ENCODE measurements at places on chromosomes 16 and 17. TPM values are rescaled to one million over a fixed set of nuclear protein-coding genes. Genes with fewer than 3 reads are reported as not detected.

The RNF222 gene
- total RNA-seq: not detected

The SDR42E1 gene
- 1.4 TPM for total RNA-seq

The MT3 gene
- 32.5 TPM for total RNA-seq

The TBC1D3E gene
- not detected for total RNA-seq

The KRTAP9-2 gene
- total RNA-seq: not detected

The LGALS9C gene
- total RNA-seq: not detected

The CFAP119 gene
- total RNA-seq: 11.2 TPM

The SLC6A4 gene
- total RNA-seq: 36.0 TPM

The SCARF1 gene
- total RNA-seq: 10.7 TPM

The CD300LB gene
- not detected for total RNA-seq

The ZNF629 gene
- 24.2 TPM for total RNA-seq

The SDR42E2 gene
- not detected for total RNA-seq

The GNG13 gene
- total RNA-seq: 0.30 TPM

The WSCD1 gene
- 24.1 TPM for total RNA-seq

GRCh38 chr16:47463771-47464624, 2.9 kb downstream of the PHKB start:
- no peak overlapping the region for H3K4me3 ChIP-seq
- peaks cover 11% of the 10 kb centered on the region for H3K4me1 ChIP-seq
- no peaks in the 10 kb centered on the region for H3K36me3 ChIP-seq

DNA sequence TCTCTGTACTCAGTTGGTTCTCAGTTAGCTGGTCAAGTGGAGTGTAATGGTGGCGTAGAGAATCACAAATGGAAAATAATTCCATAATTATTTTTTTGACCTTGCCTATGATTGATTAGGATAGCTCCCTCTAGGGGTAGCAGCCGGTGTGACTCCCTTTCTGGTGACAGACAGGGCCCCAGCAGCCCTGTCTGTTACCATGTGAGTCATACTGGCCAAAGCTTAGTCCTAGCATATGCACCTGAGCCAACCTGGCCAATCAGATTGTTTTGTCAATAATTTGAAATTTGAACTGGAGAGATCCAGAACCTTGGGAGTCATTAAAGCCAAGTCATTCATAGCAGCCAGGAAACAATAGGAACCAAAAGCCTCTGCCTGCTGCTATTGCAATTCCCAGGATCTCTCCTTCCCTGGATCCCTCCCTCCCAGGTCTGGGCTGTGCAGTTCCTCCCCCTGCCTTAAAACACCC, 5.6 kb downstream of the PNPO start:
- H3K4me1 ChIP-seq: peaks cover 33% of the 10 kb centered on the region
- no peaks in the 10 kb centered on the region for H3K27me3 ChIP-seq
- H3K27ac ChIP-seq: no peak overlapping the region

DNA sequence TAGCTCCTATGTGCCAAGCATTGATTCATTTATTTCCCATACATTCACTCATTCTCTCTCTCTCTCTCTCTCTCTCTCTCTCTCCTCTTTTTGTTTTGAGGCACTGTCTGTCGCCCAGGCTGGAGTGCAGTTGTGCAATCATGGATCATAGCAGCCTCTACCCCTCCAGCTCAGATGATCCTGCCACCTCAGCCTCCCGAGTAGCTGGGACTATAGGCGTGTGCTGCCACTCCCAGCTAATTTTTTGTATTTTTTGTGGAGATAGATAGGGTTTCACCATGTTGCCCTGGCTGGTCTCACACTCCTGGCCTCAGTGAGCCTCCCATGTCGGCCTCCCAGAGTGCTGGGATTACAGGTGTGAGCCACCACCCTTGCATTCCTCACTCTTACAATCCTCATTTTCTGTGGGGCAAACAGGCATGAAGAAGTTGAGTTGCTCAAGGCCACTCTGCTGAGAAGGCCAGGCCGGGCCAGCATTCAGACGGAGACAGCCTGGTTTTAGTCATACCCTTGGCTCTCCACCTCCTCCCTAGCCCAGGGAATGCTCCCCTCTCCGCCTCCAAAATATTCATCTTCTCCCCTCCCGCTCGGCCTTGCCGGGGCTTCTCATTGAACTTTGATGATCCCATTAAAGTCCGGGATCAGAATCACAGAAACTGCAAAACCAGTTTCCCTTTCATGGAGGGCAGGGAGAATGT, 765 bp upstream of the PRM2 start:
- no peaks in the 10 kb centered on the region for H3K36me3 ChIP-seq
- no peak for DNase-seq
- H3K4me1 ChIP-seq: peaks cover 19% of the 10 kb centered on the region

DNA sequence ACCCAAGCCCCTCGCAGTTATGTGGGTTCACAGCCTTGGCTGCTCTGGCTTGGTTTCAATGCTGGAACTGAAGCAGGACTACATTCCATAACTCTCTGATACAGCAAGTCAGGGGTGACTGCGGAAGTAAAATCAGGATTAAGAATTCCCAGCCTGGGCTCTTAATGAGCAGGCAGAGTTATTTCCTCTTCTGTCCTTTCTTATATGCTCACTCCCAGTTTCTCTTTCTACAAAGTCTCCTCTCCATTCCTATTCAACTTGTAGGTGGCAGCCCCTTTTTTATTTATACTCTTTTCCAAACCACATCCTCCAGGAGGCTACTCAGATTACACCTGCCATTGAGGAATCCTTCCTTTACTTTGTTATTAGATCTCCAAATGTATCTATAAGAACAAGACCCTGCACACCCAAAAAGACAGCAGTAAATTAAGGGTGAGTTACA, 40.3 kb downstream of the HOXB1 start:
- no peak overlapping the region for H3K4me3 ChIP-seq
- no peaks in the 10 kb centered on the region for H3K27me3 ChIP-seq
- peaks cover 21% of the 10 kb centered on the region for H3K4me1 ChIP-seq
- H3K36me3 ChIP-seq: no peaks in the 10 kb centered on the region

GRCh38 chr16:85901773-85902365, 2.9 kb downstream of the IRF8 start:
- H3K4me1 ChIP-seq: peaks cover 10% of the 10 kb centered on the region
- DNase-seq: no peak
- peaks cover 32% of the 10 kb centered on the region for H3K27me3 ChIP-seq
- no peak overlapping the region for H3K4me3 ChIP-seq
- H3K36me3 ChIP-seq: no peaks in the 10 kb centered on the region

- H3K27ac ChIP-seq: no peak overlapping the region
- H3K4me3 ChIP-seq: no peak overlapping the region
- peaks cover 2% of the 10 kb centered on the region for H3K36me3 ChIP-seq
- no peak for DNase-seq
- H3K4me1 ChIP-seq: peaks cover 36% of the 10 kb centered on the region
Measured at GRCh38 chr17:7380321-7380720, 568 bp upstream of the TNK1 start.

GRCh38 chr17:48499735-48500434, 30.9 kb downstream of the HOXB1 start:
- H3K27ac ChIP-seq: peak overlapping the region; percentile 22
- no peaks in the 10 kb centered on the region for H3K27me3 ChIP-seq
- no peaks in the 10 kb centered on the region for H3K36me3 ChIP-seq
- H3K4me1 ChIP-seq: no peaks in the 10 kb centered on the region

- H3K27ac ChIP-seq: no peak overlapping the region
- H3K4me1 ChIP-seq: no peaks in the 10 kb centered on the region
Measured at GRCh38 chr16:20507280-20507679, 56.0 kb downstream of the ACSM2A start.

DNA sequence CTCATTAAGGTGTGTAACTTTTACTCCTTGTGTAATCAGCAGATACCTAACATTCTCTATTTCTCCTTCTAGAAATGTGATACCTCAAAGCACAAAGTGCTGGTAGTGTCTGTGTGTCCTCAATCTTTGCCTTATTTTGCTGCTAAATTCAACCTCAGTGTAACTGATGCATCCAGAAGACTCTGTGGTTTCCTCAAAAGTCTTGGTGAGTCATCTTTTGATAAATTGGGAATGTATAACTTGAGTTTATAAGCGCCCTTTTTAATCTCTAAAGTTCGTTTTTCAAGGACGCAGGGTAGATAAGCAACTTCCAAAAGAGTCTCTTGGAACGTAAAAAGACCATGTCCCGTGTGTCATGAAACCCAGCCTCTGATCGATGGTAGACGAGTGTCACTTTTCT, 10.2 kb downstream of the NARF start:
- DNase-seq: no peak
- H3K36me3 ChIP-seq: peaks cover 78% of the 10 kb centered on the region
- H3K27ac ChIP-seq: no peak overlapping the region
- no peaks in the 10 kb centered on the region for H3K27me3 ChIP-seq
- H3K4me3 ChIP-seq: no peak overlapping the region

DNA sequence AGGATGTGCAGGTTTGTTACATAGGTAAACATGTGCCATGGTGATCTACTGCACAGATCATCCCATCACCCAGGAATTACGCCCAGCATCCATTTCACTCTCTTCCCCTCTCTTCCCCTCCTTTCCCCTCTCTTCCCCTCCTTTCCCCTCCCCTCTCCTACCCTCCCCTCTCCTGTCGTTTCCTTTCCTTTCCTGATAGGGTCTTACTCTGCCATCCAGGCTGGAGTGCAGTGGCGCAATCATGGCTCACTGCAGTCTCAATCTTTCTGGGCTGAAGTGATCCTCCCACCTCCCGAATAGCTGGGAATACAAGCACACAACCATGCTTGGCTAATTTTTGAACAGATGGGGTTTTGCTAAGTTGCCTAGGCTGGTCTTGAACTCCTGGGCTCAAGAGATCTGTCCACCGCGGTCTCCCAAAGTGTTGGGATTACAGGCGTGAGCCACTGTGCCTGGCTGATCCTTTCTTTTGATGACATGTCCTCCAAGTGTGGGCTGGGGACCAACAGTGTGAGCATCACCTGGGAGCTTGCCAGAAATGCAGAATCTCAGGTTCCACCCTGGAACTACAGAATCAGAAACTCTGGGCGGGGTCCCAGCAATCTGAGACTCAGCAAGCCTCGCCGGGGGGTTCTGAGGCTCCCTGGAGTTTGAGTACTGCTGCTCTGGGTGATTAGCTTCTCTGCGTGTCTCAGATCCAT, 10.8 kb downstream of the ATP2C2 start:
- H3K27me3 ChIP-seq: no peaks in the 10 kb centered on the region
- H3K4me1 ChIP-seq: no peaks in the 10 kb centered on the region
- no peaks in the 10 kb centered on the region for H3K36me3 ChIP-seq
- H3K4me3 ChIP-seq: no peak overlapping the region

DNA sequence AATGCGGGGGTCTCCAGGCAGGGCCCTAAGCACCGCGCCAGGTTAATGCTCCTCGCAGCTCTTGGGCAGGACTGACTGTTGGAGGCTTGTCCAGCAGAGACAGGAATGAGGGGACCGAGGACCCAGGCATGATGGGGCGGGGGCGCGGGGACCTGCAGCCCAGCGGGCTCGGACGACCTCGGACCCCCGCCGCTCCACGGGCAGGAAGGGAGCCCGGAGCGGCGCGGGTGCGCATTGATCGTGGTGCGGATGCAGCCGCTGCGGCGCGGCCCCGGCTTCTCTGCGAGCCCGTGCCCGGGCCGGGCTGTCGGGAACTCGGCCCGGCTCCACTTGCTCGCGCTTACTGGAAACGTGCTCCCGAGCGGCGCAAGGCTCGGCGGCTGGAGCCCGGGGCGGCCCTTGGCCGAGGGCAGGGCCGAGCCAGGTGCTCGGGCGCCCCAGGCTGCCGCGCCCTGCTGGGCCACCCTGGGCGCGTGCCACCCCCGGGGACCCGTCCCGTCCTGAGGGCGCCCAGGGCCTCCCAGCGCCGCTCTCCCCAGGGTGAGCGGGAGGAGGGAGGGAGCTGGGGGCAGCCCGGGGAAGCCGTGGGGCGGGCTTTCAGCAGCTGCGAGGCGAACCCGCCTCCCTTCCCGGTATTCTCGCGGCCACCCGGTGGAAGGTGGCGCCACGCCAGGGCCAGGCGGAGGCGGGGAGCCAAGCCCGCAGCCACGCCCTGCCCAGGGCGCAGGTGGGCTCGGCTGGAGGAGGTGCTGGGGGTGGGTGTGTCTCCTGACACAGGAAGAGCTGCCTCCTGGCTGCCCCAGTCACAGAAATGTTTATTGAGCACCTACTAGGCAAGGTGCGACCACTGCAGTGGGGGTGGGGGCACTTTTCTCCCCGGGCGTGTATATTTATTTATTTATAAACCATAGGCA, 45.9 kb downstream of the SOCS3 start:
- peaks cover 31% of the 10 kb centered on the region for H3K4me1 ChIP-seq
- H3K27me3 ChIP-seq: peaks cover 33% of the 10 kb centered on the region
- DNase-seq: peak; percentile 62

GRCh38 chr17:81418710-81419318, 23.6 kb downstream of the BAHCC1 start:
- peaks cover 74% of the 10 kb centered on the region for H3K4me1 ChIP-seq
- DNase-seq: no peak
- no peak overlapping the region for H3K4me3 ChIP-seq
- no peaks in the 10 kb centered on the region for H3K27me3 ChIP-seq
- H3K36me3 ChIP-seq: peaks cover 69% of the 10 kb centered on the region

DNA sequence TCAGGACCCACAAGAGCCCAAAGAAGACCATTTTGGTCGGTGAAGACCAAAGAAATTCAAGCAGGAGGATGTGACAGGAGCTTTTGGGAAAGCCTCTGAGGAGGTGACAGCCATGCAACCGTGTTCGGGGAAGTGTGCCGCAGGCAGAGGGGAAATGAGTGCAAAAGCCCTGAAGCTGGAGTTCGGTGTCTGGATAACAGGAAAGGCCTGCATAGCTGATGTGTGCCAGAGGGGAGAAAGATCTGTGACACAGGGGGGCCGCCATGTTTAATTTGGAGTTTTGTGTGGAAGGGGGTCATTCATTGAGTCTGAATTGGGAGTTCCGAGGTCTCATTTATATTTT, 870 bp upstream of the ZC3H7A start:
- DNase-seq: no peak
- H3K36me3 ChIP-seq: peaks cover 8% of the 10 kb centered on the region
- no peaks in the 10 kb centered on the region for H3K27me3 ChIP-seq
- peak overlapping the region; percentile 98 for H3K27ac ChIP-seq
- H3K4me1 ChIP-seq: peaks cover 38% of the 10 kb centered on the region

GRCh38 chr16:22335668-22336246, 38.5 kb downstream of the POLR3E start:
- peaks cover 19% of the 10 kb centered on the region for H3K36me3 ChIP-seq
- H3K4me1 ChIP-seq: no peaks in the 10 kb centered on the region
- no peak for DNase-seq
- no peaks in the 10 kb centered on the region for H3K27me3 ChIP-seq
- no peak overlapping the region for H3K27ac ChIP-seq
- no peak overlapping the region for H3K4me3 ChIP-seq

DNA sequence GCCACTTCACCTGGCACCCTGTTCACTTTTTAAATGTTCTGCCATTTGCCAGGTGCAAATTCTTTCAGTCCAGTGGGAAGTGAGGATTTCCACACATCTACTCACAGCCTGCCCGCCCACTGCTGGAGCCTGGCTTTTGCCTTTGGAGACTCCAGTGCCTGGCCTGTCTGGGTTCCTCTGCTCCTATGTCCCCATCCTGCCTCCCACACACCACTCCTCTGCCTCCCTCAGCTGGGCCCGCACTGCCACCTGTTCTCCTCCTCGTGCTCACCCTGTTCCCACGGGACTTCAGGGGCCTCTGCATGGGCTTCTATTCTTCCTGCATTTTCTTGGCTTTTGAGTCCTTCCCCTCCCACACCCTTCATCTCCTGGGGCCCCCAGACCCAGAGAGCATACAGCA, 7.9 kb upstream of the NDRG4 start:
- no peak overlapping the region for H3K27ac ChIP-seq
- H3K4me1 ChIP-seq: peaks cover 58% of the 10 kb centered on the region
- no peaks in the 10 kb centered on the region for H3K27me3 ChIP-seq

- H3K4me3 ChIP-seq: no peak overlapping the region
- no peak overlapping the region for H3K27ac ChIP-seq
Measured at GRCh38 chr17:77233635-77234334, 93.0 kb downstream of the SEC14L1 start.

GRCh38 chr16:1335996-1336395, 2.6 kb downstream of the BAIAP3 start:
- peak; percentile 94 for DNase-seq
- peaks cover 38% of the 10 kb centered on the region for H3K27me3 ChIP-seq
- peaks cover 49% of the 10 kb centered on the region for H3K36me3 ChIP-seq
- peaks cover 65% of the 10 kb centered on the region for H3K4me1 ChIP-seq
- H3K4me3 ChIP-seq: no peak overlapping the region

GRCh38 chr17:64038331-64039105, 18.1 kb upstream of the ICAM2 start:
- no peak overlapping the region for H3K27ac ChIP-seq
- H3K4me1 ChIP-seq: peaks cover 3% of the 10 kb centered on the region
- no peak for DNase-seq
- H3K36me3 ChIP-seq: peaks cover 12% of the 10 kb centered on the region
